Osteocyte (in vitro differentiated cells): ENCODE measurements at places on chromosomes 12 and 14. TPM values are rescaled to one million over a fixed set of nuclear protein-coding genes. Genes with fewer than 3 reads are reported as not detected.
A peak's percentile ranks its signal among the peaks of the same experiment; 100 is the strongest.

NGDN gene
- 32.3 and 34.6 TPM in 2 replicates for total RNA-seq

RPS6KL1 gene
- total RNA-seq, result 0.65 and 0.97 TPM in 2 replicates

BEST3 gene
- 0.11 and 0.55 TPM in 2 replicates for total RNA-seq

FAM222A gene
- 1.2 and 1.5 TPM in 2 replicates for total RNA-seq

- H3K36me3 ChIP-seq, result no peaks in the 10 kb centered on the region
- H3K4me1 ChIP-seq, result peaks cover 4% of the 10 kb centered on the region
- no peak for DNase-seq
- H3K27ac ChIP-seq, result no peak overlapping the region
- H3K4me3 ChIP-seq, result no peak overlapping the region
Observed at GRCh38 chr12:76226397-76226796, 121.8 kb downstream of the BBS10 start.

DNA sequence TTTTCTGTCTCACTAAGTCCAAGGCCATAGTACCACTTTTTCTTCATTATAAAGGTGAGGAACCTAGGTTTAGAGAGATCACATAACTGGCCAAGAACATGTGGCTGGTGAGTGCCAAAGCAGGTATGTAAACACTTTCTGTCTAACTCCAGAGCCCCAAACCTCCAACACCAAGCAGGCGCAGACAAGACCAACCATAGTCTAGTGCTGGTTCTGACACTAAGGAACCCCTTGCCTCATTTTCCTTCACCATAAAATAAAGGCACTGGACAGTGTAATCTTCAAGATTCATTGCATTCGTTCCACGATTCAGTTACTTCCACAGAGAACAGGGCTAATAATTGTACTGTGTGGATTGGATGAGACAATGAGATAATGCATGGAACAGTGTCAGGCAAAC lies 71.0 kb downstream of the NPAS3 start:
- H3K27me3 ChIP-seq, result no peaks in the 10 kb centered on the region
- no peak overlapping the region for H3K27ac ChIP-seq
- H3K36me3 ChIP-seq, result no peaks in the 10 kb centered on the region
- DNase-seq, result no peak
- no peaks in the 10 kb centered on the region for H3K4me1 ChIP-seq
- H3K4me3 ChIP-seq, result no peak overlapping the region

GRCh38 chr12:26769611-26770010 lies 63.4 kb downstream of the ITPR2 start:
- no peaks in the 10 kb centered on the region for H3K36me3 ChIP-seq
- H3K27ac ChIP-seq, result no peak overlapping the region
- DNase-seq, result no peak

GRCh38 chr12:43109631-43110345 lies 442.2 kb downstream of the ADAMTS20 start:
- DNase-seq, result no peak
- H3K36me3 ChIP-seq, result no peaks in the 10 kb centered on the region
- peaks cover 2% of the 10 kb centered on the region for H3K27me3 ChIP-seq
- H3K27ac ChIP-seq, result no peak overlapping the region
- no peak overlapping the region for H3K4me3 ChIP-seq

DNA sequence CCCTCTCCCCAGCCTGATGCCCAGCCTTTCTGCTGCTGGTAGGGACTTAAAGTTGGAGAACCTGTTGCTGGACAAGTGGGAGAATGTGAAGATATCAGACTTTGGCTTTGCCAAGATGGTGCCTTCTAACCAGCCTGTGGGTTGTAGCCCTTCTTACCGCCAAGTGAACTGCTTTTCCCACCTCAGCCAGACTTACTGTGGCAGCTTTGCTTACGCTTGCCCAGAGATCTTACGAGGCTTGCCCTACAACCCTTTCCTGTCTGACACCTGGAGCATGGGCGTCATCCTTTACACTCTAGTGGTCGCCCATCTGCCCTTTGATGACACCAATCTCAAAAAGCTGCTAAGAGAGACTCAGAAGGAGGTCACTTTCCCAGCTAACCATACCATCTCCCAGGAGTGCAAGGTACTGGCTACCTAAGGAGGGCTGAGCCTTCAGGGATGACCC lies 1.6 kb downstream of the TSSK4 start:
- H3K4me3 ChIP-seq, result no peak overlapping the region
- no peaks in the 10 kb centered on the region for H3K27me3 ChIP-seq
- no peak for DNase-seq
- no peak overlapping the region for H3K27ac ChIP-seq
- H3K4me1 ChIP-seq, result peaks cover 8% of the 10 kb centered on the region
- H3K36me3 ChIP-seq, result peaks cover 50% of the 10 kb centered on the region

GRCh38 chr14:104135904-104136471 lies 2.4 kb upstream of the KIF26A start:
- H3K36me3 ChIP-seq, result no peaks in the 10 kb centered on the region
- peaks cover 22% of the 10 kb centered on the region for H3K4me1 ChIP-seq
- no peak overlapping the region for H3K4me3 ChIP-seq
- DNase-seq, result no peak
- no peak overlapping the region for H3K27ac ChIP-seq

- peaks cover 7% of the 10 kb centered on the region for H3K4me1 ChIP-seq
- DNase-seq, result no peak
- no peaks in the 10 kb centered on the region for H3K27me3 ChIP-seq
- H3K27ac ChIP-seq, result no peak overlapping the region
Observed at GRCh38 chr12:19561411-19561961, 122.2 kb downstream of the AEBP2 start.

GRCh38 chr14:20707622-20708021 lies 19.1 kb downstream of the ANG start:
- H3K27me3 ChIP-seq, result no peaks in the 10 kb centered on the region
- H3K4me3 ChIP-seq, result no peak overlapping the region
- H3K27ac ChIP-seq, result no peak overlapping the region
- H3K36me3 ChIP-seq, result no peaks in the 10 kb centered on the region
- DNase-seq, result no peak
- peaks cover 5% of the 10 kb centered on the region for H3K4me1 ChIP-seq

DNA sequence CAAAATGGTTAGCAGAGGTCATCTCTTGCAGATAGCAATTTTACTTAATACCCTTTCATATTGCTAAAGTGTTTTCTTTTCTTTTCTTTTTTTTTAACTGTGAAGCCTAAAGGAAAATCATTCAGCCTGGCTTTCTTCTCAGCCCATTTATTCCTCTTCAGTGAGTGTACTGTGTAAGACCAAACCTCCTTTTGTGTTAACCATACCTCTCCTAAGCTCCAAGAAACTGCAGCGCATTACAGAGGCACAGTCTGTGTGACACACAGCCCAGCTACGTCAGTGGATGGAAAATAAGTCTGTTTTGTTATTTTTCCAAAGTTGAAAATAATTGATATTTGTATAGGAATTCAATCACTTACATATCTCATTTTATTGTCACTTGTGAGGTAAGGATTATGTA lies 21.7 kb downstream of the DCAF5 start:
- H3K27ac ChIP-seq, result no peak overlapping the region
- no peaks in the 10 kb centered on the region for H3K27me3 ChIP-seq
- no peak overlapping the region for H3K4me3 ChIP-seq
- no peak for DNase-seq

- peaks cover 45% of the 10 kb centered on the region for H3K27me3 ChIP-seq
- peak overlapping the region; percentile 57 for H3K4me3 ChIP-seq
- H3K36me3 ChIP-seq, result peaks cover 2% of the 10 kb centered on the region
- DNase-seq, result no peak
- no peak overlapping the region for H3K27ac ChIP-seq
Observed at GRCh38 chr12:49296034-49296835, 1.3 kb downstream of the PRPH start.

GRCh38 chr12:69240631-69240995 lies 1.2 kb downstream of the CPSF6 start:
- no peaks in the 10 kb centered on the region for H3K27me3 ChIP-seq
- peaks cover 2% of the 10 kb centered on the region for H3K36me3 ChIP-seq
- H3K27ac ChIP-seq, result peak overlapping the region; percentile 81
- no peak for DNase-seq
- peaks cover 39% of the 10 kb centered on the region for H3K4me1 ChIP-seq

DNA sequence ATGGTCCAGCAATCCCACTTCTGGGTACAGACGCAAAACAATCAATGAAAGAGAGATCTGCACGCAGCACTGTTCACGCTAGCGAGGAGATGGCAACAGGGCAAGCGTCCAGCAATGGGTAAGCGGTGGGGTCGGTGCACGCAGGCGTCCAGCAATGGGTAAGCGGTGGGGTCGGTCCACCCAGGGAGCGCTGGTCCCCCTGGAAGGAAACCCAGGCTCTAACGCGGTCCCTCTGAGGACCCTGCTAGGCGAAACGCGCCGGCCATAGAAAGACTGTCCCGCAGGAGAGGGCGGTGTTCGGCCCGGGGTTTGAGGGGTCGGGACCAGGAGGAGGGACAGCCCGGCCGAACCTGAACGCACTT lies 618 bp upstream of the PGAM5 start:
- no peaks in the 10 kb centered on the region for H3K27me3 ChIP-seq
- peak overlapping the region; percentile 54 for H3K27ac ChIP-seq

- H3K27ac ChIP-seq, result peak overlapping the region; percentile 75
- peaks cover 52% of the 10 kb centered on the region for H3K4me1 ChIP-seq
- no peak overlapping the region for H3K4me3 ChIP-seq
- no peaks in the 10 kb centered on the region for H3K27me3 ChIP-seq
- no peak for DNase-seq
Observed at GRCh38 chr12:27534060-27534764, 10.2 kb downstream of the PPFIBP1 start.

DNA sequence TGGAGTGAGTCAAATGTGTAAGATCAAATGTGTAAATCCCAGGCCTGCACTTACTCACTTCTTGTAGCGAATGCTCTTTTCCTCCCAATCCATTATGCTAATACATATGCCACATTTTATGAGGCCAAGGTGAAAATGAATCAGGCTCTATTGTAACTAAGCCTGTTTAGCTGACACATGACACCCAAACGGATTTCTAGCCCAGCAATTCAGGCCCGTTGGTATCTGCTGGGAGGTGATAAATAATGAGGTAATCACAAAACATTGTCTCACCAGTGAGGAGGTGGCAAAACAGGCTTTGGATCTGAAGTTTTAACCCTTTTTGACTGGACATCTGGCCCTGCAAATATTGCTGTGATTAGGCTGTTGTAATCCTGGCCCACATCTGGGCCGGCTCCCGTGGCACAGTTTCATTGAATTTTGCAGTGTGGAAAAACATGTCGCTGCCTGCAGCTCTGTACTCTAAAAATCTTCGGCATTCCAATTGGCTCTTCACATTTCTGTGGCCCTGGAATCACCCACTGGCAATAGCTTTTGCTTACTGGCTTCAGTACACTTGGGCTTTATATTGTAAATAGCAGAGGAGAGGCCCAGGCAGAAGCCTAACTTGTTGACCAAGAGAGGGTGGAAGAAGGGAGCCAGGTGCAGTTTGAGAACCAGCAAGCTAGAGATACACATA lies 106.1 kb downstream of the PAX9 start:
- no peaks in the 10 kb centered on the region for H3K36me3 ChIP-seq
- no peak overlapping the region for H3K4me3 ChIP-seq
- no peak overlapping the region for H3K27ac ChIP-seq
- no peaks in the 10 kb centered on the region for H3K27me3 ChIP-seq

DNA sequence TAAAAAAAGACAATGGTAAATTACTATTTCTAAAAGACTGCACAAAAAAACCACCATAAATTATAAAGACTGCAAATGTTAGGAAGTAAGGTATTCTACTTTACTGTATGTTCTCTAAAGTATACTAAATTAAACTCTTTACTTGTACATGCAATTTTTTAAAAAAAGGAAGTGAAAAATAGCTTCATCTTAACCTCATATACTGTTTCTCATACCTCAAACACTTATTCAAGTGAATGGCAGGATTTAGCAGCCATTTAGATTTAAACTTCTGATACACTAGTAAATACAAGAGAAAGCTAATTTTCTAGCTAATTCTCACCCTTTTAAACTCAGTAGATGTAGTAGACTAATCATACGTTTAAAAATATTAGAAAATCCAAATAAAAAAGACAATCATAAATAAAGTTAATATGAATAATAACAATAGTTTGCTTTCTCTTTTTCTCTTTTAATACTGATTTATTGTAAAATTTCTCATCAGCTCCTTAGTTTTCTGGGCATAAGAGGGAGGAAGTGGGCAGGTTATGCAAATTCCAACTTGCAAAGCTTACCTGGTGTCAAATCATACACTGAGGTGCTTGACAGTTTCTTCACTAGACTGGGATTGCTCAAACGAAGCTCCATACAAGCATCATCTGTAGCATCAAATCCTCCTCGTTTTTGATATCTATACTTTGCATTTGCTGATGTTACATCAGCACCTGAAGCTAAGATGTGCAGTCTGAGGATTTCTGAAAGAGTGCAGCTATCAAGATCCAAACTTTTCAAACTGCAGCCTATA lies 71.0 kb upstream of the CFL2 start:
- no peak overlapping the region for H3K4me3 ChIP-seq
- peaks cover 3% of the 10 kb centered on the region for H3K4me1 ChIP-seq
- no peak overlapping the region for H3K27ac ChIP-seq
- H3K36me3 ChIP-seq, result peaks cover 40% of the 10 kb centered on the region

DNA sequence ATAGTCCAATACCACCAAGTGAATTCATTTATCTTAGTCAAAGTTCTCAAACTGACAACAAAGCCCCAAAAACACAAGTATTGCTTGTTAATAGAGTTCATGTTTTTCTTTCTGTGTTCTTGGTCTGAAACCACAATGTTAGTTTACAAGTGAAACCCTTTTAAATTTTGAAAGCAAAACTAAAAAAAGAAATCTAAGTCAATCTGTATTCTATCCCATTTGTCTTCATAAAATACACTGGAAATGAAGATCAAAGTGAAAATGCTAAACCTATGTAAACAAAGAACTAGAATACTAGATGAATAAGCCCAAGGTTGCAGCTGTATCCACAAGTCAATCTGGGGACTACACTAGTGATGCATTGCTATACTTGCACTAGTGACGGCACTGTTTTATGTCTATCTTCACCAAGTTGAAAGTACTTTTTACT lies 10.4 kb downstream of the MAP4K5 start:
- peaks cover 64% of the 10 kb centered on the region for H3K4me1 ChIP-seq
- H3K27me3 ChIP-seq, result no peaks in the 10 kb centered on the region
- H3K4me3 ChIP-seq, result peak overlapping the region; percentile 48
- H3K36me3 ChIP-seq, result peaks cover 16% of the 10 kb centered on the region
- H3K27ac ChIP-seq, result peak overlapping the region; percentile 93

DNA sequence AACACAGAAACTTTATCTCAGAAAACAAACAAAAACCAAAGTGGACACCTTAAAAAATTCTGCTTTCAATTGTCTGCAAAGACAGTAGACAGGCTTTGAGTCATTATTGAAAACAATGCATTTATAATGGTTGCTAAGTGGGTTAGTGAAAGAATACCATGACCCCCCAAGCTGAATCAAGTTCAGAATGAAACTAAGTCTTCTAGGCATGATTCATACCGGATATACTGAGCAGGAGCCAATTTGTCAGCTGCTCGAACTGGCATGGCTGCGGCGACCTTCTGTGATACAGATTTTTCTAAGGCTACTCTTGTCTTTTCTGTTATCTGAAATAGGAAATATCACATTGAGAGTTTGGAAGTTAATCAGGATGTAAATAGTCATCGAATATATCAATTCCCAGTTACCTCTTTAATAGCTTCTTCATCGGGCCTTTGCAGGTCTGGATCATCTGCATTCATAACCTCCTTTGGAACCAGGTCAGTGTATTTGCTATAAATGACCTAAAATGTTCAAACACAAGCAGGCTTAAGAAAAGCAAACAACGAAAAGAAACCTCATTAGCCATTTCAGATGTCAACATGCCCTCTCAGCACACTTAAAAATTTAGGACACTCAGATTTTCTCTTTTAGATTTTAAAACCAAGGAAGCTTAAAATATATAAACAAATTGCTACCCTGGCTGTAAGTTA lies 22.3 kb downstream of the SNW1 start:
- no peak for DNase-seq
- H3K4me3 ChIP-seq, result no peak overlapping the region

GRCh38 chr14:96089401-96089800 lies 50.2 kb downstream of the C14orf132 start:
- H3K4me3 ChIP-seq, result no peak overlapping the region
- H3K36me3 ChIP-seq, result peaks cover 31% of the 10 kb centered on the region
- H3K4me1 ChIP-seq, result peaks cover 61% of the 10 kb centered on the region
- H3K27ac ChIP-seq, result no peak overlapping the region
- H3K27me3 ChIP-seq, result no peaks in the 10 kb centered on the region
